ENCODE measurements at places on chromosomes 1 and 21. TPM values are rescaled to one million over a fixed set of nuclear protein-coding genes. Genes with fewer than 3 reads are reported as not detected.

RGL1 gene
- polyA plus RNA-seq: 19.4 TPM

PRKAA2 gene
- 36.4 TPM for polyA plus RNA-seq

MSTO1 gene
- polyA plus RNA-seq: 31.8 TPM

POGK gene
- polyA plus RNA-seq: 13.6 TPM

DNASE2B gene
- not detected for polyA plus RNA-seq

MFSD2A gene
- polyA plus RNA-seq: 0.96 TPM

PKLR gene
- polyA plus RNA-seq: 0.09 TPM

PHACTR4 gene
- 23.4 TPM for polyA plus RNA-seq

Data from forelimb muscle (tissue), 1 donor.